RKO (cell line): ENCODE measurements at places on chromosomes 4 and X.

DNA sequence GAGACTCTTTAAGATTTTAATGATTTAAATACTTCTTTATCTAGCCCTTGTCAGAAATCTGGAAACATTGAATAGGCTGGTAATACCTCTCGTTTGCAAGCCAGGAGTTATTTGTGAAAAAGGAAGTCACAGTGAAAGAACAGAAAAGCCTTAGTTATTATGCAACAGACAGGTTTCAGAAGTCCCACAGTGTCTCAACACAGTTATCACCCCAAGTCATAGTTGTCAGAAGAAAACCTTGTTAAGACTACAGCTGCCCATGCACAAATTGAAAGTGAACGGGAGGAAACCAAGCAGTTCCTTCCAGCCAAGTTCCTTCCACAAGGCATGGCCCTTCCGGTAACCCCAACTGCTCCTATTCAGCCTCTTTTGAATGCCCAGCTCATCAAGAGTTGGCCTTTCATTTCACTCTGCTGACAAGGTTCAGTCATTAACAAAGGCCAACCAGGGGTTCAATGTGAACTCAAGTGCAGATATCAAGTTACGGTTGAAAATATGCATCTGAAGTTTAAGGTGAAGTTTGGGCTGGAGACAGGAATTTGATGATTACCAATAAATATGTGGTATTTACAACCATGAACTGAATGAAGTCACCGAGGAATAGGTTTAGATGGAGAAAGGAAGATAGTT, 15.6 kb downstream of the ALPK1 start:
- no peak for DNase-seq

- peak; percentile 90 for DNase-seq
Observed at GRCh38 chr4:105146276-105147015, at the start of gene TET2. Gene TET2, plus strand, starts transcription at chr4:105146876. Its CDS starts 87,067 bp downstream, at chr4:105233943.

- DNase-seq: peak; percentile 56
Observed at GRCh38 chr4:106238820-106239420, 77.1 kb downstream of the TBCK start.

DNA sequence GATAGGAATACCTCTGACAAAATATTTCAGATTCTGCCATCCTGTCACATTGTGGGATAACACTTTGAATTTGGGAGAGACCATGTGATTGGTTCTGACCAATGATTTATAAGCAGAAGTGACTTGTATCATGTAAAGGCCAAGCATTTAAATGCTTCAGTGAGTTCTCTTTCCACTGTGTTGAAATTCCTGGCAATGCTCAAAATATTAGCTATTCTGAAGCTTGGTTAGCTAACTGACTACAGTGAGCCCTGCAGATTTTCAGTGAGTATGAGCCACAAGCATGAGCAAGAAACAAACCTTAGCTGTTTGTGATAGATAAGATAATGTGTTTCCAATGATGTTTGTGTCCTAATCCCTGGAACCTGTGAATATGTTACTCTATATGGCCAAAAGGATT, 562.8 kb upstream of the AADAT start:
- DNase-seq: no peak

DNA sequence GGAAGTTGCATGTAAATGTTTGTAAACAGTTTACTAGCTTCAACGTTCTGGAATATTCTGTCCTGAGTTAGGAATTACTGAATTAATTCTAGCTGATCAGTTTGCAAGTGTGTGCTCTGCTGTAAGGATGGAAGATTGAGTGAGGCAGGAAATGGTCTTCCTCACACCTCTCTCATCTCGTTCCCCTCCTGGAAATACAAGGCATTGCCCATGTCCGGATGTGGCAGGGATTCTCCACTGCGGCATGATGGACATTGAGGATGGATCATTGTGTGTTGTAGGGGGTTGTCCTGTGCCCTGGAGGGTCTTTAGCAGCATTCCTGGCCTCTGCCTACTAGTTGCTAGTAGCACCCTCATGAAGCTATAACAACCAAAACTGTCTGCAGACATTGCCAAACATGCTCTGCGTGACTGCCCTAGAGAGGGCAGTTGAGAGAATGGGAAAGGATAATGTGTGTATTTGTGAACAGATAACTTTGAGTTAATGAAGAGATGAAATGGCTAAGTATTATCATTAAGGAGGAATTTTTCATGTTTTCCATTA, 12.6 kb downstream of the CA5B start:
- DNase-seq: no peak

- DNase-seq: peak; percentile 67
Observed at GRCh38 chrX:40266490-40267333, 169.0 kb upstream of the BCOR start.

DNA sequence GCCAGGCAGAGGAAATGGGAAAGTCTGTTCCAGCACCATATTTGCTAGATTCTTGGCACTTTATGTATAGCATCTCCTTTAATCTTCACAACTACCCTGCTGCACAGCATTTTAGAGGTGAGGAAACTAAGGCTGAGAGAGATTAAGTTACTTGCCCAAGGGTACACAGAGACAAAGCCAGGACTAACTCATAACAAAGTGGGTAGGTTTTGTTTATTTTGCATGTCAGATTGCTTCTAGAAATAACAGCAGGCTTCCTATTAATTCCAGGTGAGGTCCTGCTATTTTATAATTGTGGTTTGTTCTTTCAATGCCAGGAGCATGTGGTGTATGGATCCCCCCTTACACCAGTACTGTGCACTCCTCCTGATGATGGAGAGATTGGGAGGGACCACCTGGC, 15.0 kb downstream of the TCEANC start:
- no peak for DNase-seq

GRCh38 chr4:48813964-48814363, 16.9 kb upstream of the OCIAD1 start:
- no peak for DNase-seq

DNA sequence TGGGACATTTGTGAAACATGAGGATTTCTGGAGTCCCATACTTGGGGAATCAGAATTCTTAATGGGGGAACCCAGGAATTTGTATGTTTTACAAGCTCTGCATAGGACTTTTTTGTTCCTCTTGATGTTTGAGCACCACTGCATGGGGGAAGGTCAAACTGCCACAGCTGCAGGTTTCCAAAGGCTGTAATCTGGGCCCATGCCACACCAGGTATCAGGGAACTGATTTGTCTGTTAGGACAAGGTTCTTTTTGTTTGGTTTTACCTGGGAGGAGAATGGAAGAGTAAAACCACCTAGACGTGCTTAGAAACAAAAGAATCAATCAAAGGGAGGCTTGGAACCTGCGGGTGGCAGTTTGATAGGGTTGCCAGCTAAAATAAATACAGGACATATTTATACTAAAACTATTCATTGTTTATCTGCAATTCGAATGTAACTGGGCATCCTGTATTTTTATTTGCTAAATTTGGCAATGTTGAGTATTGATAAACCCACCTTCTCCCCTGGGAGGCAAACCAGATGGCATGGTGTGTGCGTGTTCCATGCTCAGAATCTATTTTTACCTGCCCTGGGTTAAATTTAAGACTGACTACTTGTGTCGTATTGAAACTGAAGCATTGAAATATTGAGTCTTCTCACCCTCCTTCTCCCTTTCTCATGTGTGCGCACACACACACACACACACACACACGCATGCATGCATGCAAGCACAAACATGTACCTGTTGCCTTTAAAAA, 63.7 kb downstream of the TMEM164 start:
- no peak for DNase-seq

DNA sequence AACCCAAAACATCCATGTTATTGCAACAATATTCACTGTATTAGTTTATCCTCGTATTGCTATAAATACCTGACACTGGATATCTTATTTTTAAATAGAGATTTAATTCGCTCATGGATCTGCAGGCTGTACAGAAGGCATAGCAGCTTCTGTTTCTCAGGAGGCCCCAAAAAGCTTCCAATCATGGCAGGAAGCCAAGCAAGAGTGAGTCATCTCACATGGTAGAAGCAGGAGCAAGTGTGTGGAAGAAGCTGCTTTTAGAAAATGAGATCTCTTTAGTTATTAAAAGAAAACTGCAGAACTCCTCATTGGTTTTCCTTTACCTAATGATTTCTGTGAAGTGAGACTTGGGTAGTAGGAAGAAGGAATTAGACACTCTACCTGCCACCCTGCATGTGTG, 16.4 kb downstream of the ZNF732 start:
- peak; percentile 72 for DNase-seq

- no peak for DNase-seq
Observed at GRCh38 chr4:21887481-21887880, 61.1 kb downstream of the KCNIP4 start.

DNA sequence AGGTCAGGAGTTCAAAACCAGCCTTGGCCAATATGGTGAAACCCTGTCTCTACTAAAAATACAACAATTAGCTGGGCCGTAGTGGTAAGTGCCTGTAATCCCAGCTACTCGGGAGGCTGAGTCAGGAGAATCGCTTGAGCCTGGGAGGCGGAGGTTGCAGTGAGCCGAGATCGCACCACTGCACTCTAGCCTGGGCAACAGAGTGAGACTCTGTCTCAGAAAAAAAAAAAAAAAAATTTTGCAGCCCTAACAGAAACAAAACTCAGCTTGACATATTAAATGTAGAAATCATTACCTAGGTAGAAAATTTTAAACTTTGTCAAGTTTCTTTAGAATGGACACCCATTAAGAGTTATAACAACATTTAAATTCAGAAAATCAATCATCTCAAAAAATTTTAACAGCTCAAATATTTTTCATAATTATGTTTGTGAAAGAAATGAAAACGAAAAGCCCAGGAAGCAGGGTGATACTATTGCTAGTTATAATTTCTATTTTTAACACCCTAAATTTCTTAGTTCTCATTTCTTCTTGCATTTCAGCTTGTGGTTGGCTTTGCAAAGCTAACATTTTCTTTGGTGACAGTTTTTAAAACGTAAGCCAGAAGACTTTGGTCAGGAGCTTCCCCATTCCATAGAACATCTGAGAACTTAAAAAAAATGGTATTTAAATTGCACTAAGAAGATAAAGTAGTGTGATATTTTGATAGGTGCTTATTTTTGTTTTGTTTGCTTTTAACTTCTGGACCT, 33.3 kb upstream of the RBBP7 start:
- no peak for DNase-seq
